ENCODE measurements at places on chromosomes 7 and 10. TPM values are rescaled to one million over a fixed set of nuclear protein-coding genes. Genes with fewer than 3 reads are reported as not detected.

- no peak for DNase-seq
Measured at GRCh38 chr10:26540601-26541000, 102.5 kb downstream of the APBB1IP start.

- DNase-seq, result no peak
Measured at GRCh38 chr7:15652776-15653290, 33.6 kb downstream of the MEOX2 start.

The AGAP4 gene
- 11.7 TPM for total RNA-seq

GRCh38 chr7:15503603-15504290 lies 58.1 kb downstream of the AGMO start:
- DNase-seq, result no peak

DNA sequence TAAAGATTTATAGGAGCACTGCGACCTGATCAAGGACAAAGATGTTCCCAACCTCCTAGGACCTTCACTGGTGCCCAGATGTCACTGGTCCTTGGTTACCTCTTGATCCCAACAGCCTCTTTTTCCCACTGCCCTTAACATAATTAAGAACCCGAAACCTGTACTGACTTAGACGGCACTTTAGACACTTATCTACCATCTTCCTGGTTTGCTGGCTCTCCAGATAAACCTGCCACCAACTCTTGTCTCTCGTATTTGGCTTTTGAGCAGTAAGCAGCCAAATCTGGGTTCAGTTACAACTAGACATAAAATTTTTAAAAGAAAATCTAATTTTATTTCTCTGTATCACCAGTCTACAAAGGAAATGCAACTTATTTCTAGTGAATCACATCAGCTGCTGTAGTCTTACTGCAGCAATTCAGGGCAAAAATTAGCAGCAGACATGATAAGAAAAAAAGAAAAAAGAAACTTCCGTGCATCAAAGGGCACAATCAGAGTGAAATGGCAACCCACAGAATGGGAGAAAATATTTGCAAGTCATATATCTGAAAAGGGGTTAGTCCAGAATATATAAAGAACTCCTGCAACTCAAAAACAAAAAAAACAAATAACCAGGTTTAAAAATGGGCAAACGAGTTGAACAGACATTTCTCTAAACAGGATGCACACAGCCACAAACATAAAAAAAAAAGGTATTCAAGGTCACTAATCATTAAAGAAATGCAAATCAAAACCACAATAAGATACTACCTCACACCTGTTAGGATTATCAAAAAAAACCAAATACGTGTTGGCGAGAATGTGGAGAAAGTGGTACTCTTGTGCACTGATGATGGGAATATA lies 9.4 kb downstream of the ASB13 start:
- no peak for DNase-seq

The SMO gene
- 8.5 TPM for total RNA-seq

DNA sequence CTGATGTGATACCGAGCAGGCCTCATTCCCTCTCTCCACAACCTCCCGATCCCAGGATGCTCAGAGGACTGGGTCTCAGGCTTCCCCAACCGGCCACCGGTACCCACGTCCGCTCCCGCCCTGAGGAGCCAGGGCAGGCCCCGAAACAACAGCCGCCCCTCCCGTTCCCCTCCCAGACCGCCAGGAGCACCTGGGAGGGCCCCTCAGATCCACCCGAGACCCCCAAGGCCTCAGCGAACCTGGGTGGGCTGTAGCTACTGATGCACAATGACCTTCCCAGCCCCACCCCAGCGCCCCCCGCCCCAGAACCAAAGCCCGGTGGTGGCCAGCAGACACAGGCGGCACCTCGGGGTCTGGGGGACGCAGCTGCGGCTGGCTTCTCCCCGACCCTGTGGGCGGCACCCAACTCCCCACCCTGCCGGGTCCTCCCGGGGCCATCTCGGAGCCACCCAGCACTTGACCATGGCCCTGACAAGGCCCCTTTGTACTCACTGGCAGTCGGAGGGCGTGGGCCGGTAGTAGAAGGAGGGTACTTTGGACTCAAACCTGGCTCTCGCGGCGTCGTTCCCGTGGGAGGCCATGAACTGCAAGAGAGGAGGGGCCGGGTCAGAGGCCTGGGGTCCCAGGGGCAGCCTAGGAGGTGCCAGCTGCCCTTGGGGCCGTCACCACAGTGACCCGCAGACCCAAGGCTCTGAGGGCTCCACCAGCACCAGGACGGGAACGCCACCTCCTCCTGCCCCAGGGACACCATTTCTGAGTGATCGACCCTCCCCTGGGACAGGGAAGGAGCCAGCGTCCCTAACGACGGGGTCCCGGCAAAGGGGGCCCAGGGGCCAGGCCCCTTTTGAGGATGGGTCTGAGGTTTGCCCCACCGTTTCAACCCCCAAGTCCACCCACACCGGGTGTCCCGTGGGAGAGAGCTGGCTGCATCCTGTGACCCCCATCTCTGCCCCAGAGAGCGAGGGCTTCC lies 28.1 kb downstream of the ADAP1 start:
- DNase-seq, result peak; percentile 77

GRCh38 chr7:25456467-25457171 lies 228.3 kb upstream of the NPVF start:
- DNase-seq, result no peak

- DNase-seq, result no peak
Measured at GRCh38 chr10:1369665-1370064, 313.5 kb downstream of the WDR37 start.

The SLC39A12 gene
- 0.10 TPM for total RNA-seq
